SIG-M5 (cell line): ENCODE measurements at places on chromosomes 5 and 9.

- DNase-seq: no peak
These were observed 123.5 kb downstream of the SLC24A2 start for GRCh38 chr9:19665146-19665863.

DNA sequence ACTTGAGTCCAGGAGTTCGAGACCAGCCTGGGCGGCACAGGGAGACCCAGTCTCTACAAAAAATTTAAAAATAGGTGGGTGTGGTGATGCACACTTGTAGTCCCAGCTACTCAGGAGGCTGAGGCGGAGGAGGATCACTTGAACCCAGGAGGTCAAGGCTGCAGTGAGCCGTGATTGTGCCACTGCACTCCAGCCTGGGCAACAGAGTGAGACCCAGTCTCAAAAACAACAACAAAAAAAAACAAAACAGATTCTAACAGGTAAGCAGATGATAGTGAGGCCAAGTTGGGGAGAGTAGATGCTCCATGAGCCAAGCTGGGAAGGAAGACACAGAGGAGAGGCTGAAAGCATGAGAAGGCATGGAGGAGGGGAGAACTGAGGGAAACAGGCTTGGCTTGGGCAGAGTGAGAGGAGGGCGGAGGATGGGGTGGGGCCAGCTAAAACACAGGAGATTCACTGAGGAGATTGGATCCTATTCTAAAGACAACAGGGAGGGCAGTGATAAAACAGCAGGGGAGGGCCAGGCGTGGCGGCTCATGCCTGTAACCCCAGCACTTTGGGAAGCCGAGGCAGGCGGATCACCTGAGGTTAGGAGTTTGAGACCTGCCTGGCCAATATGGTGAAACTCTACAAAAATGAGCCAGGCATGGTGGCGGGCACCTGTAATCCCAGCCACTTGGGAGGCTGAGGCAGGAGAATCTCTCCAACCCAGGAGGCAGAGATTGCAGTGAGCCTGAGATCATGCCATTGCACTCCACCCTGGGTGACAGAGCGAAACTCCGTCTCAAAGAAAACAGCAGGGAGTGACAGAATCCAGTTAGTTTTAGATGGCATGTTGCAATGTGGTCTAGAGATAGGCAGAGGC lies 8.4 kb downstream of the RPS14 start:
- DNase-seq: no peak

- no peak for DNase-seq
These were observed 13.8 kb downstream of the NAIP start for GRCh38 chr5:71011194-71011792.

GRCh38 chr9:14352503-14352902 lies 38.6 kb upstream of the NFIB start:
- DNase-seq: no peak

- no peak for DNase-seq
These were observed 931 bp downstream of the FAM219A start for GRCh38 chr9:34457266-34458012.

GRCh38 chr9:78004478-78005229 lies 27.0 kb downstream of the GNAQ start:
- no peak for DNase-seq

DNA sequence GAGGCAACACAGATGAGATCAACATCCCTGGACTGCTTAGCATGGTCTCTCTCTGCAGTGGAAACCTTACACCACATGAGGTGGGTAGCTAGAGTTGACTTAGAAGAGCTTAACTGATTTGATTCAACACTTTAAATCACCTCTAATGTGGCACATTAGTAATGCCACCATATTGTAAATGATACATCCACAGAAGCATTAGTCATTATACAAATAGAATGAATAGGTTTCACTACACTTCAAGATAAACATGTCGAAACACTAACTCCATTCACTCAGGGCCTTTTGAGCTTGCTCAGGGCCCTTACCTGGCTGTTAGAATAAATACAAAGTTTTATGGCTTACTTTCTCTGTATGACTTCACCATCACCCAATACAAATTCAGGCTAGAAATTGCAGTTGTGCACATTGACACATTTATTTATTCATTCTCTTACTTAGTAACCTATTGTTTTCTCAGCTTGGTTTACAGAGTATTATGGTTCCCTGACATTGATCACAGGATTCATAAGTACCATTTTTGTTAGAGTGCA lies 9.3 kb upstream of the SMAD5 start:
- DNase-seq: no peak

- DNase-seq: no peak
These were observed 41.3 kb downstream of the CAVIN4 start for GRCh38 chr9:100619194-100619593.

- DNase-seq: no peak
These were observed 2.8 kb downstream of the OR1L8 start for GRCh38 chr9:122580360-122580759.

GRCh38 chr5:472076-472655 lies 29.2 kb downstream of the EXOC3 start:
- DNase-seq: no peak

- no peak for DNase-seq
These were observed 56.5 kb upstream of the TESK1 start for GRCh38 chr9:35548571-35548970.

DNA sequence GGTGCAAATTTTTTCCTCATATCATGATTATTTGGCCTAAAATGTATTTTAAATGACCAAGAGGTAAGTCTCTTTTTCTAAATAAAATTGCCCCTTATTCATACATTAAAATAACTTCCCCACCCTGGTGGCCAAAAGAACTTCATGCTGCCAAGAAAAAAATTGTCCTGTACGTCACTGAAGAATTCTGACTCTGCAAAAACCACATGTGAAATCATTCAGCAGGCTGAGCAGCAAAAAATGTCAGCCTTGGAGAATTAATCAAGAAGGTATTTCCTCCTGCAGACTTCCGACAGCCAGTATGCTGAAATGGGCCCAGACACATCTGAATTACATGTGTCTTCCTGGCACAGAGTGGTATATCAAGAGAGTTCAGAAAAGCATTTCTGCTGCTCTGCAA lies 94.6 kb upstream of the HMHB1 start:
- no peak for DNase-seq

GRCh38 chr5:55497712-55498111 lies 37.1 kb downstream of the PLPP1 start:
- DNase-seq: no peak

DNA sequence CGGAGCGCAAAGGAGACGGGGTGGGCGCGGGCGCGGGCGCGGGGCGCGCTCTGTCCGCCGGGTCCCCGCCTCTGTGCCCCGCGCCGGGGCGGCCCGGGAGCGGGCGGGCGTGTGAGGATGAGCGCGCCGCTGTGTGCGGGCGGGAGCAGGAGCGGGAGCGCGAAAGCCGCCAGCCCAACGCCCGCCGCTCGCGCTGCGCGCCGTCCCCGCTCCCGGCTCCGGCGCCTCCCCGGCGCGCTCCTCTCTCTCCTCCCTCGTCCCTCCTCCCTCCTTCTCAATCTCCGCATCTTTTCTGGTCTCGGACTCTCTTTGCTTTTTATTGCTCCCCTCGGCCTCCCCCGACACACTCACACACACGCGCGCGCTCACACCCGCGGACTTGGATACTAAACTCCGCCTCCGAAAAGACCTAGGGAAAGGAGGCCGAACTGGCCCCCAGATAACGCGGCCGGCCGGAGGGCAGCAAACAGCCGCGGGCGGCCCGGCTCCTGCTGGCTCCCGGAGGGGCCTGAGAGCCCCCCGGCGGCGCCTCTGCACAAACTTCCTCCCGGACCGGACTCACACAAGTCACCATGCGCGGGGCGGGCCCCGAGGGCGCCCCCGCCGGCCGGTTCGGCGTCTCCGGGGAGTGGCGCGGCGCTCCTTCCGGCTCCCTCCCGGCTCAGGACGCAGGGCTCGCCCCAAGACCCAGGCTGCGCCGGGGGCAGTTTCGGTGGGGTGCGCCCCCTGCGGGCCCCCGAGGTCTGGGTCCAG lies at the start of gene FIBCD1:
FIBCD1 (minus strand) TSS at position 596 of the 753 bp plus-strand sequence. CDS start 640 bp downstream, outside the sequence.
- DNase-seq: no peak

DNA sequence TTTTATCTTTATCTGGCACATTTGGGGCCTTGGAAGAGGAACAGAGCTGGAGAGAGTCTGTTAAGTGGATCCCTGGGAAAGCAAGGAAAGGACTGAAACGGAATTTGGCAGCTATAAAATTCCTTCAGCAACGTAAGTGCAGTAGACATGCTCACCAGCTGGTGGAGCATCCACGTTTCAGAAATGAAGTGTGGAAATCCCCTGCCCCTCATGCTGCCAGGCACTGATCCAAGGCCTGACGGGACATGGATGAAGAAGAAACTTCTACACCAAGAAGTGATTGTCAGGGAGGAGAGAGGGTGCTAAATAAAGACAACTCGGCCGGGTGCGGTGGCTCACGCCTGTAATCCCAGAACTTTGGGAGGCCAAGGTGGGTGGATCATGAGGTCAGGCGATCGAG lies 209.3 kb downstream of the ROR2 start:
- DNase-seq: no peak

DNA sequence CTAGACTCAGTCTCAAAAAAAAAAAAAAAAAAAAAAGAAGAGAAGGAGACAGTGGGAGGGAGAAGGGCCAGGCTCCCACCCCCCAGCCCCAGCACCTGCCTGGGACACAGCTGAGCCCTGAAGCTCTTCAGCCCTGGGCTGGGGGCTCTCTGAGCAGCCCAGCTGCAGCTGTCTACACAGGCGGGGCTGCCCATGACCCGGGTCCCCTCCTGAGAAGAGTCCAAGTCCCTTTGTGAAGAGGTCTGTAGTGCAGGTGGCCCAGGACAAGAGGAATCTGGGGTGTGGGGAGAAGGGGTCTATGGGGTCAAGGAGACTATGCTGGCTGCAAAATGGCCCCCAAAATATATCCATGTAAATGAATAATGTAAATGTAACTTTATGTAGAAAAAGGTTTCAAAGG lies 6.7 kb upstream of the LCN2 start:
- DNase-seq: no peak

DNA sequence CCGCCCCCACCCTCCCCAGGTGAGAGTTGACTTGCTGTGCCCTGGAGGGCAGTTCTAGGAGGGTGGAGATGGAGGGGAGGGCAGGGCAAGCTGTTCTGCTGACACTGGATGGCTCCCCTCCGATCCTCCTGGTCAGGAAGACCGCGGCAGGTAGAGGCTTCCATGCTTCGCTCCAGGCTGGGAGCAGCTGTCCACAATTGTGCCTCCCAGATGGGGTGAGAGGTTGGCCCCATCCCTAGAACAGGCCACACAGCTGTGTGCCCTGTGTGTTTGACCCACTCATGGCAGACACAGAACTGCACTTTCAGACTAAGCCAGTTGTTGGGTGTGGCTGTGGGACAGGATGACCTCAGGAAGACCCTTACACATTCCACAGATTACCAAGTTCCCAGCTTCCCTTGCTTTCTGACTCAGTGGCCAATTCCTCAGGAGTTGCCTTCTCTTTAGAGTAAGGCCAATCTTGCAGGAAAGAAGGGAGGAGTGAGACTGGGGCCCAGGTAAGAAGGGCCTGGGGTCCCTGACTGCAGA lies 72.1 kb upstream of the HSPA9 start:
- no peak for DNase-seq

DNA sequence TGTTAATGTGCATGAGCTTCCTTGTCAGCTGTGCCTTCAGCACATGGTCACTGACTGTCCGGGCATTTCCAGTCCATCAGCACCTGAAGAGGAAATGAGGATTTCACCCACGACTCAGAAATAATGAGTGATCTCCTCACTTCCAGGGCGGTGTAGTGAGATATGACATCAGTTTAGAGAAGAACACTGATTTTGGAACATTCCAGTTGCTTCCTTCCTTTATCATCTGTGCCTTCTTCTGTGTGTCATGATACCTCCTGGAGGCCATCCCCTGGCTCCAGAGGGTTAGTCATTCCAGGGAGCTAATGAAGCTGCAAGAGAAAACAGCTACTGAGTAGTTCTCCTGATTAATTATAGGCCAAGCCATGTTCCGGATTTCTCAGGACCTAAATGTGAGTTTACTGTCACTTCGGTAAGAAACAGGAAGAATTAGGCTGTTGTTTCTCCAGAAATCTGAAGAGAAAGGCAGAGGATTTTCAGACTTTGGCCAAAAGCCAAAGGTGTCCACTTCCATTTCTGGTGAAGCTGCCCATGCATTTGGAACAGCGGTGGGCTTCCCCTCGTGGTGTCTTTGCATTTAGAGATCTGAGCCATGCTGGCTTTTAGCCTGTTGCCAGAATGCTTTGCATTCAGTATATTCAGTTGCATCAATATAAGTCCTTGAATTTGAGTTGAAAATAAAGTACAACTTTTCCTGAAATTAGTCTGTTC lies 161.3 kb upstream of the OTULINL start:
- DNase-seq: no peak

- no peak for DNase-seq
These were observed 8.0 kb downstream of the PCDH1 start for GRCh38 chr5:141870228-141870627.

DNA sequence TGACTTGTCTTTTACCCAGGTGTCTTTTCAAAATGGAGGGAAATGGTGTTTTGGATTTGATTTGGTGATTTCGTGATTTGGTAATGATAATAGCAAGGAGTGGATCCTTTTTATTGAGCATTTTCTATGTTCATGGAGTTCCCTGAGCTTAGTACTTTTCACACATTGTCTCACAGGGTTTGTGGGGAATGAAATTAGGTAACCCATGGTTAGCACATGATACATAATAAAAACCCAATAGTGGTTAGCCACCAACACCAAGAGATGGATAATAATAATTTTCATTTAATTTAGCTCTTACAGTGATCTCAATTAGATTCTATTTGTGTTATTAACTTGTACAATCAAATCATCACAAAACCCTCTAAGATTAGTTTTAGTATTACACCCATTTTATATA lies 65.4 kb downstream of the ARHGAP26 start:
- DNase-seq: no peak

- DNase-seq: no peak
These were observed 207.7 kb downstream of the TTLL11 start for GRCh38 chr9:121885345-121885901.

DNA sequence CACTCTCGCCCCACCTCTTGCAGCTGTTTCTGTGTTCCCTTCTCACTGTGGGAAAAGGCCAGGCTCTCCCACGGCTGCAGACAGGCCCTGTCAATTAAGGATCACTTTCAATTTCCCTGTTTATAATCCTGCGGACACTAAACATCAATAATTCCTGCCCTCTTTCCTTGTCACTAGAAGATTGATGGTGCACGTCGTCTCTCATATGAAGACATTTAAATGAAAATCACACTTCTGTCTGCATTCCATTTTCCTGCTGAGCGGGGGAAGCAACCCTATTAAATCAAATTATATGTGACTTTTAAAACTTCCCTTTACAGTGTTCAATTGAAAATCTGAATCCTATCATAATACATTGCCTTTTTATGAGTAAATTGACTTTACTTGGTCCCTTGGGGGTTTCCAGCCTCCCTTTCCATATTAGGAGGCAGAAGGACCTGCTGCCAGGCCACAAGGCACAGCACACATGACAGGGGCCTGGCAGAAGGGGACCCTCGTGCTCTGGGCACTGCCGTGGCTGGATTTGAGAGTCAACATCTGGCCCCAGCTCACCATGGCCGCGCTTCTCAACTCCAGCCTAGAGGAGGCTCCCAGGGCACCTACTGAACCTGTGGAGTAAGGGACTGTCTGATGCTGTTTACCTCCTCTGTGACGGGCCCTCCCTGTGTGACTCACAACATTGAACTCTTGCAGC lies 311.0 kb upstream of the IRX4 start:
- DNase-seq: no peak

DNA sequence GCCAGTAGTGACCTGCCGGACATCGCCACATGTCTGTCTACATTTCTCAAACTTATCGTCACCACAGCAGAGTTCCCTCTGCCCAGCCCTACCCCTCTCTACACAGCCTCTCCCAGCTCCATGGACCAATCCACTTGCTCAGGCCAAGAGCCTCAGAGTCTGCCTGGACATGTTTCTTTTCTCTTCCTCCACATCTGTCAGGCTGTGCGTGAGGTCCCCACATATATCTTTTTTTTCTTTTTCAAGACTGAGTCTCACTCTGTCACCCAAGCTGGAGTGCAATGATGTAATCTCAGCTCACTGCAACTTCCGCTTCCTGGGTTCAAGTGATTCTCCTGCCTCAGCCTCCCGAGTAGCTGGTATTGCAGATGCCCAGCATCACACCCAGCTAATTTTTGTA lies 62.7 kb upstream of the GGTA1 start:
- no peak for DNase-seq
